ENCODE measurements at places on chromosomes 5 and 9.

GRCh38 chr5:463952-464351 is 21.0 kb downstream of the EXOC3 start:
- peak; percentile 70 for DNase-seq

DNA sequence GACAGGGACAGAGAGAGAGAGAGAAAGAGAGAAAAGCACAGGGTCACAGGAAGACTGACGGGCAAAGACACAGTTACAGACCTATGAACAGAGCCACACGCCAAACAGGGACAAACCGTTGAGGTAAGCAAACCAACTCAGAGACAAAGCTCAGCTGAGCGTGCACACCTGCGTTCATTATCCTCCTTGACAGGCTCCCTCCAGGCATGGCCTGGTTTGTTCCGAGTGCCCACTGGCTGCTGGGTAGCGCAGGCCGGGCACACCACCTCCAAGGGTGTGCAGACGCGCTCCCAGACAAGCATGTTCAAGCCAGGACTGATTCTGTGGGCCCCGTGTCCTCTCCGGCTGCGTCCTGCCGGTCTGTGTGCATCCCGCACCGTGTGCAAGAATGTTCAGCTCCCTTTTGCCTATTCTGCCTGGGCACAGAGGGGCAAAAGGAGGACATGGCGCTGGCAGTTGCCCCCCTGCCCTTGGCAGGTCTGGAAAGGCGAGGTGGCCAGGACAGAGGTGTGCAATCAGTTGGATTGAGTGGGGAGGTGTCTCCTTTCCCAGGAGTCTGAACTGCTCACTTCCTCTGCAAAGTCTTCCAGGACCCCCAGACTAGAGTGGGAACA is 467 bp upstream of the SMIM32 start:
- DNase-seq = no peak

DNA sequence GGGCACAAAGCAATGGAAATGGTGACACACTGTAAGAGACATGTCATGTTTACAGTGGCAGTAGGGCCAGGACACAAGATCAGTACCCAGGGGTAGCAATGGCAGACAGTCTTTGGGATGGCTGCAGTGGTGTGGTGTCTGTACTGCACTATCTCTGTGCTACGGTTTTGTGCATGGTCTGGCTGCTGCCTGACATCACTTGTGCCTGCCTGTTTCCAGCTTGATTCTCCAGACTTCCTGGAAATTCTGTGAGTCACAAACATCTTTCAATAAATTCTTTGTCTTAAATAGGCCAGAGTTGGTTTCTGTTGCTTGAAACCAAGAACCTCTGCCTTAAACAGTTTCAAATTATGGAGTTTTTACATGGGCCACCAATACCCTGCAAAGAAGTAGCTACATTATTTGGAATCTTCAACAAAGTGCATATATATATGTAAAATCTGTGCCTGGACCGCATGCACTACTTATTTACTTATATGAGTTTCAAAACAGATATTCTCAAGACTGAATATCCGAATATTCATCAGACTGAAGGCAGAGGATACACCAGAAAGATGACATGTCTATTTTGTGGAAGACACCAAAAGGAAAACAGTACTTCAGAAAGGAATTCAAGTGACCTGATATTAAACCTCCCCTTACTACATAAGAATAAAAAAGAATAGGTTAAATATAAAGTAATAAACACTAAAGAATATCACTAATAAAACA is 188.1 kb downstream of the RFX3 start:
- DNase-seq = peak; percentile 4

GRCh38 chr9:100011062-100011681 is 87.6 kb downstream of the ERP44 start:
- DNase-seq = peak; percentile 50

DNA sequence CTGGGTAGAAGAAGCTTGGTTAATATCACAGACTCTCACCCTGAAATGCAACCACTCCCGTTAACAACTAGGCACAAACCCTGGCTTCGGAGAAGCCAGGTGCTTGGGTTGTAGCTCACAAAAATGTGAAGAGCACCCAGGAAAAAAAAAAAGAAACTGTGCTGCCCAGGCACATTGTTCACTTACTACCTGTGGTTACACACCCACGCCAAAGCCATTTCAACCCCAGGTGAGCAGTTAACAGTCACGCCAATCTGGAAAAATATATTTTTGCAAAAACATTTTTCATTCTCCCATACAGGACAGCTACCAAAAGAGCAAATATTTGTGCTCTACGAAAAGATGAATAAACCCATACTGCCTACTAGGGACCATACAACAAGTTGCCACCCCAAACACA is 49.2 kb downstream of the SIL1 start:
- no peak for DNase-seq

- DNase-seq = no peak
Measured at GRCh38 chr9:126127591-126127990, 199.0 kb upstream of the MVB12B start.

- DNase-seq = no peak
Measured at GRCh38 chr5:158810615-158811014, 289.1 kb downstream of the EBF1 start.

- DNase-seq = no peak
Measured at GRCh38 chr9:37324691-37325490, 97.6 kb upstream of the GRHPR start.

DNA sequence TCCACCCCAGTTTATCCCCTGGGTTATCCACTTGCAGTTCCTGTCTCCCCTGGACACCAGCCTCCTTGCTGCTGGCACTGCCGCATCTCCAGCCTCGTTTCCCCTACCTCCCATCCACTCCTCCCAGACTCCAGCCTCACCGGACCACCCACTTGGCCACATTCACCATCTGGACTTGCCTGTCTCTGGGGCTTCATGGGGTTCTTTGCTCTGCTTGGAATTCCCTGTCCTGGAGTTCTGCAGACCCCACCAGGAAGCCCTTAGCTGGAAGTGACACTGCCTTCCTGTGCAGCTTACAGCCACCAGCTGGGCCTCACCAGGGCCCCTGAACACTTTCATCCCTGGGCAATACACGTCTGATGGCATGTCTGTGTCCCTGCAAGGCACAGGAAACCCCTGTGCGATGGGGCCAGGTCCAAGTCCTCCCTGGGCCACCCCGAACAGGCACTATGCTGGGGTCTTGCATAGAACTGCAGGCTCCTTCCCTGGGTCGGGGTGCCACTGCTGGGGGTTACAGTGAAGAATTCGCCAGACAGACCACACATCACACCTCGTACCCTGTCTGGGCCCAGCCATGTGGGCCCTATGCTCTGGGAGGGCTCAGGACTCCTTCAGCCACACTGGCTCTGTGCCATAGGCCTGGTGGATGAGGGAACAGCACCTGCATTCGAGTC is 3.0 kb downstream of the FLT4 start:
- no peak for DNase-seq

GRCh38 chr5:169742771-169743296 is 105.8 kb downstream of the DOCK2 start:
- no peak for DNase-seq
